ENCODE measurements at places on chromosomes 12 and 14.

DNA sequence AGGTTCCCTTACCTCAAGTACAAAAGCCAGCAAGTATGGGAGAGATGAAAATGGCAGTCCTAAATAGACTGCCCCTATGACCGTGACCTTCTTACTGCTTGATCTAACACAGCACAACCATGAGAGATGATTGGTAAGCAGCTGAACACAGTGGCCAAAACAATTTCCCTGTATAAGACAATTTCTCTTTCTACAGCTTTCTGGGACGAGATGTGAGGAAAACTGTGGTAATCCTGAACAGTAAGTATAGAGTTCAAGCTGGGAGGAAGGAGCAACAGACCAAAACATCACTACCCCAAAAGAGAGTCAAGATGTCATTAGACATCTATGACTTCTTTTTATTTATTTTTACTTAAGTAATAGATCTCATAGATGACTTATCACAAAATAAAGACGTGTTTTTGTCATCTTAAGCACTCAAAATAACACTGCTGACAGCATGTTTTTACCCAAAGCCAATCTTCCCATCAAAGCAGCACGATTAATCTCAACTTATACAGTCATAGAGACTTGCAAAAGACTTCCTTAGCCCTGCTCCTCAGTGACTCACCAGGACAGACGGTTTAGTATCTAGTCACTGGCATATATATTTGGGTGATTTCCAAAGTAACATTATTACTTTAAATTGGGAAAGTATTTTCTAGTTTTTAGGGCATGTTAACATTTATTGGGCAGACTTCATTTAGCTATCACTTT lies 3.7 kb downstream of the TMEM52B start:
- DNase-seq, result no peak

- DNase-seq, result no peak
These were observed 405.9 kb downstream of the TMTC2 start for GRCh38 chr12:83092606-83093005.

GRCh38 chr14:37594238-37594970 lies 645 bp downstream of the FOXA1 start:
- peak; percentile 96 for DNase-seq

GRCh38 chr12:43109631-43110345 lies 442.2 kb downstream of the ADAMTS20 start:
- no peak for DNase-seq

DNA sequence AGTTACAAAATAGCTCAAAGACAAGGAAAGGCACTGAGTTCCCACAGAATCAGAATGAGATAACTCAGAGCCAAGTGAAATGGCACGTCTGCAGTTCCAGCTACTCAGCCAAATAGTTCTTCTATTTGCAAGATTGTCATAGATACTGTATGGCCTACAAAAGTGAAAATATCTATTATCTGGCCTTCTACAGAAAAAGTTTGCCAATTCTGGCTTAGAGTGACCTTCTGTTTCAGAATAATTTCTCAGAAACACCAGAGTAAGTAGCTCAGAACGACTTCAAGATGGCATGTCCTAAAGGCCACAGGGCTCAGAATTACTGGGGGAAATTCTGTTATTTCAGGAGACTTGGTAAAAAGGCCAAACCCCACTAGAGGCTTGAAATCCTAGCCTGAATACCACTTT lies 10.7 kb upstream of the RTRAF start:
- no peak for DNase-seq

DNA sequence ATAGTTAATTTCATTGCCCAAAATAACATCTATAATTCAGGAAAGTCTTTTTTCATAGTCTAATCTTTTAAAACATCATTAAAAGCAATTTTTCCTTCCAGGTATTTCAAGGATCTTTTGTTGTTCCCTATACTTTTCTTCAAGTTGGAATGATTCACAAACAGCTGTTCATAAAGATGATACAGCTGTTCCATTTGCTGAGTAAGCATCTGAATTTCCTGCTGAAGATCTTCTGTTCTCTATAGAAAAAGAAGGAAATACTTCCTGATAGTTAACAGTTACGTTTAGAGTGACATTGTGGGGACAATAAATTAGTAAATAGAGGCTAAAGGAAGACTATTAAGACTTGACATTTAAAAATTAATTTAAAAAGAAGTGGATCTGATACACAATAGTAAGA lies 30.3 kb upstream of the ESR2 start:
- peak; percentile 42 for DNase-seq

All from myocyte (in vitro differentiated cells).